ENCODE measurements at places on chromosomes 4 and X. TPM values are rescaled to one million over a fixed set of nuclear protein-coding genes. Genes with fewer than 3 reads are reported as not detected.

DNA sequence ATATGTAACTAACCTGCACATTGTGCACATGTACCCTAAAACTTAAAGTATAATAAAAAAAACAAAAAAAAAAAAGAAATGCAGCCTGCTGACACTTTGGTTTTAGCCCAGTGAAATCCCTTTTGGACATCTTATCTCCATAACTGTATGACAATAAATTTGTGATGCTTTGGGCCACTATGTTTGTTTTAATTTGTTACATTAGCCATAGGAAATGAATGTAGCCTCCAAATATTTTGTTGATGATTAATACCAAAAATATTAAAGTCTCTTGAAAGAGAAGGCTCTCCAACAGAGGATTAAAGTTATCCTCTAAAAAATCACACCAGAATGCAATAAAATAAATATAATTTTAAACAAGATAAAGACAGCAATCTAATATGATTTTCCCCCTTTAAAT, 852.7 kb upstream of the SLIT2 start:
- DNase-seq: no peak
- no peaks in the 10 kb centered on the region for H3K4me1 ChIP-seq
- no peaks in the 10 kb centered on the region for H3K36me3 ChIP-seq
- no peak overlapping the region for H3K27ac ChIP-seq
- H3K4me3 ChIP-seq: no peak overlapping the region
- no peaks in the 10 kb centered on the region for H3K27me3 ChIP-seq

DNA sequence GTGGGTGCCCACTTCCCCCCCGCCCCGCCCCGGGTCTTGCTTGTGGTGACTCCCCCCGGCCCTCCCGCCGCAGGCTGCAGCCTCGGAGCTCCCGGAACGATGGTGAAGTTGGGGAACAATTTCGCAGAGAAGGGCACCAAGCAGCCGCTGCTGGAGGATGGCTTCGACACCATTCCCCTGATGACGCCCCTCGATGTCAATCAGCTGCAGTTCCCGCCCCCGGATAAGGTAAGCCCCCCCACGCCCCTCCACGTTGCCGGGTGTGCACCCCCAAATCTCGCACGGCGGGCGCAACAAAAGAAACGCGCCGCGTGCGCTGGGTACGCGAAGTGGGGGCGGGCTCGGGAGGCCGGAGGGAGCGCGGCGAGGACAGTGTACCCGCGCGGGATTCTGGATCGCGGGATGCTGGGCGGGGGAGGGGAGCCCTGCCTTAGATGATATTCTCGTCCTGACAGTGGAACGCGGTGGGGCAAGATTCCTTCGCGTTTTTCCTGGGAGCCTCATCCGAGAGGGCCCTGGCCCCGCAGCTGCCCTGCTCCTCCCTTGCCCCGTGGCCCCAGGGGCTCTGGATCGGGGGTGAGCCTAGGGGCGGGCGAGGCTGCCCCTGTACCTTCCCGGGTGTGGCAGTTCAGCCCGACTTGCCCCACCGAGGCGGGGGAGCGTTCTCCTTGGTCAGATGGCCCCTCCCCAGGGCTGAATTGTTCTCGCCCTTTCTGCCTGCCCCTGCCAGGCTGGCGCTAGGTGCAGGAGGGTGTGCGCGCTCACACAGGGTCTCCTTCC, 819 bp downstream of the NSG1 start:
- H3K36me3 ChIP-seq: no peaks in the 10 kb centered on the region
- H3K27me3 ChIP-seq: peaks cover 64% of the 10 kb centered on the region
- DNase-seq: no peak
- peaks cover 14% of the 10 kb centered on the region for H3K4me1 ChIP-seq

DNA sequence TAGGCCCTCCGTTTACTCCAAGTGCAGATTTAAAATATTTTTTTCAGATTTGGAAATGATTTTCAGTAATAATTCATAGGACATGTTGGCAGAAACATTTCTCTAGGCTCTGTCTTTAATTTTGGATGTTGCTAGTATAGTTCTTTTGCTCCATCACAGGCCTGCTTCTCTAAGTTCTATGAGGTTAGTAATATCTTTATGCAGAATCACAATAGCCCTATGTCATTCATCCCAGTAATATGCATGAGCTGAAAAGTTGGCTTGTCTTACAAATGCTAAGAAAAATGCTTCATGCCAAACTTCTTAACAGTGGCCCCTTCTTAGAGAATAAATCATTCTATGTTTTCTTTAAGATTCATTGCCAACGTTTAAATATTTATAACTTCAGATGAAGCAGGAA, 148.3 kb upstream of the TLL1 start:
- H3K4me1 ChIP-seq: no peaks in the 10 kb centered on the region
- H3K36me3 ChIP-seq: no peaks in the 10 kb centered on the region
- no peaks in the 10 kb centered on the region for H3K27me3 ChIP-seq
- DNase-seq: no peak
- no peak overlapping the region for H3K27ac ChIP-seq
- no peak overlapping the region for H3K4me3 ChIP-seq

- H3K36me3 ChIP-seq: peaks cover 11% of the 10 kb centered on the region
- DNase-seq: no peak
- H3K27me3 ChIP-seq: no peaks in the 10 kb centered on the region
- no peak overlapping the region for H3K4me3 ChIP-seq
These were observed 114.4 kb downstream of the WDFY3 start for GRCh38 chr4:84852081-84852480.

- peaks cover 15% of the 10 kb centered on the region for H3K4me1 ChIP-seq
- H3K36me3 ChIP-seq: no peaks in the 10 kb centered on the region
- DNase-seq: peak; percentile 84
- H3K27ac ChIP-seq: peak overlapping the region; percentile 80
- no peak overlapping the region for H3K4me3 ChIP-seq
These were observed 4.5 kb upstream of the CXCR3 start for GRCh38 chrX:71622576-71623450.

- H3K4me3 ChIP-seq: no peak overlapping the region
- no peak for DNase-seq
- H3K4me1 ChIP-seq: no peaks in the 10 kb centered on the region
- H3K36me3 ChIP-seq: no peaks in the 10 kb centered on the region
These were observed 42.7 kb upstream of the ZCCHC12 start for GRCh38 chrX:118780911-118781310.

DNA sequence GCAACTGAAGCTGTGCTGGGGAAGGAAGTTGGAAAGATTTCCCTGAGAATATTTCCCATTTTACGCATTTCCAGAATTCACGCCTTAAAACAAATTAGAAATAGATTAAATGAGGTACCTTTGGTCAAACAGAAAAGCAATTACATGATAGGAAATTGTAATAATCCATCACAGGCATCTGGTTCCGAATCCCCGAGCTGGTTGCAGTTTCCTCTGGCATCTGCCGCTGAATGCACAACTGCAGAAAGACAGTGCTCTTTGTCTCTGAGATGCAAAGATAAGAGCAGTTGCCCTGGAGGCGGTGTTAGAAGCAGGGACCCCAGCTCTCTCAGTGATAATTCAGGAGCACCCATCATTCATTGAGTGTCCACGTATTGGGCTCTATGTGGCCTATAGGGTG, 224.4 kb downstream of the LDB2 start:
- H3K27me3 ChIP-seq: no peaks in the 10 kb centered on the region
- DNase-seq: no peak
- H3K27ac ChIP-seq: no peak overlapping the region
- H3K36me3 ChIP-seq: no peaks in the 10 kb centered on the region
- no peak overlapping the region for H3K4me3 ChIP-seq
- H3K4me1 ChIP-seq: peaks cover 34% of the 10 kb centered on the region

- peaks cover 13% of the 10 kb centered on the region for H3K4me1 ChIP-seq
- peaks cover 71% of the 10 kb centered on the region for H3K36me3 ChIP-seq
- H3K4me3 ChIP-seq: no peak overlapping the region
- no peak overlapping the region for H3K27ac ChIP-seq
- H3K27me3 ChIP-seq: no peaks in the 10 kb centered on the region
These were observed 9.3 kb upstream of the HAUS3 start for GRCh38 chr4:2251073-2251794.

- no peak overlapping the region for H3K27ac ChIP-seq
- H3K27me3 ChIP-seq: no peaks in the 10 kb centered on the region
- no peaks in the 10 kb centered on the region for H3K36me3 ChIP-seq
- DNase-seq: no peak
- no peak overlapping the region for H3K4me3 ChIP-seq
These were observed 6.4 kb upstream of the SMIM9 start for GRCh38 chrX:154840856-154841255.

- H3K4me1 ChIP-seq: no peaks in the 10 kb centered on the region
- H3K4me3 ChIP-seq: no peak overlapping the region
- H3K27me3 ChIP-seq: no peaks in the 10 kb centered on the region
These were observed 710.4 kb upstream of the PABPC4L start for GRCh38 chr4:134911941-134912340.

- no peak overlapping the region for H3K4me3 ChIP-seq
- H3K36me3 ChIP-seq: no peaks in the 10 kb centered on the region
- H3K27me3 ChIP-seq: no peaks in the 10 kb centered on the region
- no peak overlapping the region for H3K27ac ChIP-seq
These were observed 148.0 kb upstream of the STX18 start for GRCh38 chr4:4689694-4690440.

Gene DCAF4L1
- 0.38 TPM for total RNA-seq

Gene FGFRL1
- total RNA-seq: 25.2 TPM

Gene TMEM271
- not detected for total RNA-seq

Gene FHDC1
- 25.7 TPM for total RNA-seq

Gene F8A2
- total RNA-seq: not detected

Gene VEGFD
- 80.1 TPM for total RNA-seq

All from upper lobe of right lung (tissue), 1 donor.